ENCODE measurements at places on chromosomes 6 and 20.

DNA sequence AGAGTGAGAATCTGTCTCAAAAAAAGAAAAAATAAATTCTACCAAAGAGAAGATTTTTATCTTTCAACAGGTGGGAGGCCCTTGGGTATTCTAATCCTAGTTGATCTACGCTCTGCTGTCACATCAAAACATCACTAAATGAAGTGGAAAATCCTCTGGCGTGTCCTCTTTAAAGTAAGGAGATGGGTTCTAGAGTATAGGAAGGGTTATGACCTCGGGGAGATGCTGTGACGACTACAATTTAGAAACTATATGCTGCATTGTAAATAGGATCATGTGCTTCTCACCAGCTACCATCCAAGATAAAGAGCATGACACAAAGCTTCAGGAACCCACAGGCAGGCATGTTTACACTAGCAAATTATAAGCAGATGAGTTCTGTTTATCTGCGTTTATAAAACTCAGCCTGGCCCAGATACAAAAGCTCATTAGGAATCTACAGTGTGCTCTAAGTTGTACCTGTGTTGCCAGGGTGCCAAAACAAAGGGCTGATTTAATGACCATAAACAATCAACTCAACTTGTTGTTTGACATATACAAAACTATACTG, 197.1 kb upstream of the PLN start:
- DNase-seq = no peak

DNA sequence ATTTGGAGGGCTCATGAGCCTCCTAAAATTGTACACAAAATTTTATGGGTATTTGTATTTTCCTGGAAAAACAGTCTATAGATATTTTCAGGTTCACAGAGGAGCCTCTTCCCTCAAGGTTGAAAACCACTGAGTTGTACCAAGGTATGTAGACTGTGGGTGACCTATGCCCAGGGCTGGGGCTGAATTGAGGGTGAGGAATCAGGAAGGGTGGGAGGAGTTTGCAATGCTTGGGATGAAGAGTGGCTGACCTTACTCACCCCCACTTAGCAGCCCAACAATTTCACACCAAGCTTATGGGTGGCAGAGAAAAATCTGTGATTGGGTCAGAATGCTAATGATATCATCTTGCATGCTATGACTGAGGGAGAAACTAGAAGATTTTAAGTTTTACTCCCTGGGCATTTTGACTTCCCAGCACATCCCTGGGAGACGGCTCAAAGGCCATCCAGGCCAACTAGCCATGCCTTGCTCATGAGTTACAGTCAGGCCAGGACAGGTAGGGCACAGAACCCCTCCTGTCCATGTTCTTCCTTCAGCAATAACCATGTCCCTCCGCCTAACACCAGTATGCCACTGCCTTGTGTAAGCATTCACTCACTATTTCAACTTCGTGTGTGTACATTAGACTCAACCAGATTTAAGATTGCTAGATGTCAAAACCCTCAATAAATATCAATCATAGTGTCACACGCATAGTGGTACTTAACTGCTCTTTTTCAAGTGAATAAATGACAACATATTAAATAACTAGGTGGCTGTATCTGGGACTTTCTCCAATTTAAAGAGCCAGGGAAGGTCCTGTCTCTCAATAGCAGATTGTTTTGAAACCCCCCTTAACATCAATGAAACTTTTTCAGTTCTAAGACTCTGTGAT, 16.6 kb downstream of the ADTRP start:
- DNase-seq = no peak

DNA sequence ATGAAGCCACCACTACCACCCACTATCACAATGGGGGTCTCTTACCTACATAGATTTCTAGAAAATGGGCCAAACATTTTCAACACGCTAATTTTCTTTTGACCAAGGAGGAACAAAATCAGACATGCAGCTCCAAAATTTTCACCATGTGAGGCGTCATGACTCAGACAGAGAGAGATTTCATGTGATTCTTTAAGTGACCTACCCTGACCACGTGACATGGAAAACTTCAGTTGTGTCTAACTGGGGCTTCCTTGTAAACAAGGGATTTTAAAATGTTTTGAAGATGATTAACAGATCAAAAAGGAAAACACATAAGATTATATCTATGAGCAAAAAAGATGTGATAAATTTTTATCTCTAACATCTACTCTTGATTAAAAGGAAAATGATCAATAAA, 199.2 kb downstream of the TBXT start:
- no peak for DNase-seq

- no peak for DNase-seq
Observed at GRCh38 chr6:11008821-11009220, 35.3 kb downstream of the ELOVL2 start.

DNA sequence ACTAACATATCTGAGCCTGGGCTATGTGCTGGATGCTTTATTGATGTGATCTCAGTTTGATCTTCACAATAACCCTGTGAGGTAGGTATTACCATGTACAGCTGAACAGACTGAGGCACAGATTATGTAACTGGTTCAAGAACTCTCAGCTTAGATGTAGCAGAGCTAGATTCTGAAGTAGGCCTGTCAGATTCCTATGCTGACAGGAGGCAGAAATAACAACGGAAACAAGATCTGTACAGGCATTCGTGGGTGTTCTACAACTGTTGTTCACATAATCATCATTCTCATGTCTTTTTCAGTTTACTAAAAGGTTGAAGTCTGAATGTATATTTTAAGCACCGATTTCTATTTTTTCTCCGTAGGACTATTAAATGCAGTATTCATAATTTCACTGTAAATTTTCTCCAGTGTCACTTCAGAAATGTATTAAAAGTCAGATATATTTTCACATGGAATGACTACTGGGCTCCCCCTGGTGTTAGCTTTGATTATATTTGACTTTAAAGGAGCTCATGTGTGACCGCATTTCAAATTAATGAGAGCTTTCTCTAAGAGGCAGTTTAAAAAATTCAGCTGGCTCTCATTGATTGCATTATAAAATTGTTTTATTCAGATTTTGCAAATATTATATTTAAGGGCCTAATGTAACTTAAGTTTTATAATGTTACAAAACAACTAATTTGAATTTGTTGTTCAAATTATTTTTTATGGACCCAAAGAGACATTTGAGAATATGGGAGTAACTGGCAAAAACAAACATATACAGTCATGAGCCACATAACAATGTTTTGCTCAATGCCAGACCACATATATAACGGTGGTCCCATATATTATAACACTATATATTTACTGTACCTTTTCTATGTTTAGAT, 36.4 kb upstream of the SLC17A4 start:
- DNase-seq = peak; percentile 25

DNA sequence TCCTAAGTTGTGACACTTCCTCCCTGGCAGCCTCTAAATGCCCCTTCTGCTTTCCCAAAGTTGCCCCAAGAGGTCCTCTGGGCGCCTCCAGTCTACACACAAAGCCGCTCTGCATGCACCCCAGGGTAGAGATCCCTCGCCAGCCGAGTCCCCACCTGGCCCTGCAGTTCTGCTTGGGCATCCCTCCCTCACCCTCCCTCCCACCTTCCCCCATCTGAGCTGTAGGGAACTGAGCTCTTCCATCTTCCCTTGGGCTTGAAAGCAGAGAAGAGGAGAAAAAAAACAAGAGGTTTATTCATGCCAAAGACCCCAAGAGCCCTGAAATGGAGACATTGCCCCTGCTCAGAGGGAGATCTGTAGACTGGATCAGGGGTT, 5.7 kb upstream of the FGD2 start:
- DNase-seq = no peak

DNA sequence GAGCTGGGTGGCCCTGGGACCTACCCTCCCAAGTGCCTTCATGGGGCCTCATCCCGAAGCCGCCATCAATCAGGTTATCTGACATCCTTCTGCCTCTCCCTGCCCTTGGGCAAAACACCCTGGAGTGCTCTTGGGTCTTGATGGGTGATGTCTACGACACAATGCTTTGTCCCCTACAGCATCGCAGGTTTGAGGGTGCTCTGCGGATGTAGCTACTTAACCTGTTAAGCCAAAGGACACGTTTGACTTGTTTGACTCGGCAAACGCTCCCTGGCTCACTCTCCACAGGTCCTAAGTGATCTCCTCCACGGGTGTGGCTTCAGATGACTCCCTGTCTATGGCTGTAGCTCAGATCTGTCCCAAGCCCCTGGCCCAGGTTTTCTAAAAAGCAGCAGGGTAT, 35.6 kb downstream of the TBC1D7 start:
- DNase-seq = no peak

GRCh38 chr6:63663147-63663955, 27.7 kb downstream of the PHF3 start:
- no peak for DNase-seq

DNA sequence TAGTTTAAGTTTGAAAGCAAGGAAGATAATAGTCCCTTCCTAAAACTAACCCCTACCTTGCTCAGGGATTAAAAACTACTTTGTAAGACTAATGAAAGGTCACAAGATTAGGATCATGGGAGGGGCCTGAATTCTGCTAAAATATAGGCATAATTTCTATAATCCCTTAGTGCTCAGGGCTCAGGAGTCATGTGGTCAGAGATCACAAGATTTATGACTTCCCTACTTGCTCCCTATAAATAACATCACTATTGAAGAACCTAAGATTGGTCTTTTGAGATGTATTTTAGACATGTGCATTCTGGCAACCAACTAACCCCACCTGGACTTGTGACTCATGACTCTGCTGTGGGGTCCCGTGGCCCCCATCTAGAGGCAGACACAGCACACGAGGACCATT, 81.1 kb downstream of the STMND1 start:
- DNase-seq = no peak

All from pons (tissue), 1 donor.